Osteoblast (primary cell): ENCODE measurements at places on chromosomes 12 and 14. TPM values are rescaled to one million over a fixed set of nuclear protein-coding genes. Genes with fewer than 3 reads are reported as not detected.

MYF6 gene
- not detected in 2 replicates for total RNA-seq

GALC gene
- 17.0 and 23.6 TPM in 2 replicates for total RNA-seq

ZBTB42 gene
- total RNA-seq = 2.9 TPM in 2 replicates

NKX2-1 gene
- total RNA-seq = not detected in 2 replicates

TAS2R10 gene
- total RNA-seq = 1.1 and 1.8 TPM in 2 replicates

SERPINA4 gene
- total RNA-seq = not detected in 2 replicates

BMAL2 gene
- total RNA-seq = 18.3 and 21.7 TPM in 2 replicates

RAD9B gene
- 0.36 and 0.59 TPM in 2 replicates for total RNA-seq

IFI27 gene
- 80.7 and 87.8 TPM in 2 replicates for total RNA-seq

POTEG gene
- total RNA-seq = 0.29 and 0.36 TPM in 2 replicates

SCN8A gene
- 24.5 and 26.4 TPM in 2 replicates for total RNA-seq

SLC25A47 gene
- not detected in 2 replicates for total RNA-seq

RNASE4 gene
- total RNA-seq = 18.1 and 24.2 TPM in 2 replicates

GPR65 gene
- under 0.01 TPM in 2 replicates for total RNA-seq

KLHDC1 gene
- 2.9 and 4.7 TPM in 2 replicates for total RNA-seq

ACOT6 gene
- not detected in 2 replicates for total RNA-seq

CLEC4D gene
- total RNA-seq = not detected in 2 replicates

RESF1 gene
- total RNA-seq = 23.6 and 31.5 TPM in 2 replicates

GALNT8 gene
- total RNA-seq = not detected in 2 replicates

WNT1 gene
- total RNA-seq = not detected in 2 replicates

SLC7A8 gene
- total RNA-seq = 4.3 and 10.9 TPM in 2 replicates

LRTM2 gene
- not detected in 2 replicates for total RNA-seq

TULP3 gene
- total RNA-seq = 39.8 and 43.4 TPM in 2 replicates

CAPZA3 gene
- total RNA-seq = not detected in 2 replicates

TMTC2 gene
- total RNA-seq = 2.1 and 2.5 TPM in 2 replicates

GNG2 gene
- total RNA-seq = 7.4 and 9.8 TPM in 2 replicates

NUBPL gene
- 11.6 and 14.1 TPM in 2 replicates for total RNA-seq

TMEM30B gene
- total RNA-seq = 1.1 and 1.8 TPM in 2 replicates

PRH2 gene
- 0.36 TPM in 1 of 2 replicates, not detected in the other for total RNA-seq

PITPNM2 gene
- total RNA-seq = 3.3 and 6.5 TPM in 2 replicates

FAM222A gene
- 0.29 and 0.36 TPM in 2 replicates for total RNA-seq

AQP6 gene
- total RNA-seq = not detected in 2 replicates

ACSS3 gene
- total RNA-seq = 22.4 and 35.4 TPM in 2 replicates

PPP4R4 gene
- total RNA-seq = under 0.01 and 0.29 TPM in 2 replicates

LALBA gene
- total RNA-seq = not detected in 2 replicates

CLEC6A gene
- not detected in 2 replicates for total RNA-seq

UBE2N gene
- total RNA-seq = 44.2 and 53.0 TPM in 2 replicates

NRXN3 gene
- 1.8 and 2.5 TPM in 2 replicates for total RNA-seq

GYS2 gene
- not detected in 2 replicates for total RNA-seq

PTPRQ gene
- total RNA-seq = 5.3 and 5.4 TPM in 2 replicates

PTPRB gene
- 0.29 and 1.1 TPM in 2 replicates for total RNA-seq

NPFF gene
- total RNA-seq = not detected in 2 replicates

IFNG-AS1 gene
- under 0.01 and 0.29 TPM in 2 replicates for total RNA-seq

KIF5A gene
- 0.29 and 0.36 TPM in 2 replicates for total RNA-seq

CCDC196 gene
- not detected in 2 replicates for total RNA-seq

PDZRN4 gene
- total RNA-seq = not detected in 2 replicates

ANO2 gene
- total RNA-seq = under 0.01 and 0.29 TPM in 2 replicates

IL26 gene
- total RNA-seq = 2.4 and 3.6 TPM in 2 replicates

PYGL gene
- total RNA-seq = 116 and 123 TPM in 2 replicates

ATP23 gene
- 5.1 and 6.2 TPM in 2 replicates for total RNA-seq

SLC38A4 gene
- 0.72 and 1.2 TPM in 2 replicates for total RNA-seq

FAM181A gene
- total RNA-seq = not detected in 2 replicates

CAPS2 gene
- total RNA-seq = 10.5 and 18.9 TPM in 2 replicates

SLC4A8 gene
- total RNA-seq = 1.2 and 2.9 TPM in 2 replicates

PMCH gene
- not detected in 2 replicates for total RNA-seq

RNU4-1 gene
- total RNA-seq = under 0.01 TPM in 2 replicates

GALNT6 gene
- total RNA-seq = 7.1 and 9.8 TPM in 2 replicates
